Hematopoietic multipotent progenitor cell treated with erythropoietin and hydrocortisone succinate and interleukin-3 and kit ligand, for 4 days (in vitro differentiated cells): ENCODE measurements at places on chromosomes 5 and 9.

DNA sequence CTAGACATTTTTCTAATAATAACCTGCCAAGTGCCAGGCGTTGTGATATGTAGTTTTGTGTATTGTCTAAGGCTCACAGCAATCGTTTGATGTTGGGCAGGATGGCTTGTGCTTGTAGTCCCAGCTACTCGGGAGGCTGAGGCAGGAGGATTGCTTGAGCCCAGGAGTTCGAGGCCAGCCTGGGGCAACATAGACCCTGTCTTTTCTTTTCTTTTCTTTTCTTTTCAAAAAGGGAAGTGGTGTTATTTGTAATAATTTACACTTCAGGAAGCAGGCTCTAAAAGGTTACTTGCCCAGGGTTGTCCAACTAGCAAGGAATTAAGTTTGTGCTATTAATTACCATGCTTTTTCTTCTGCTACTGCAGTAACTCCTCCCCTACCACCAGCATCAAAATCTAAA lies 3.2 kb downstream of the ZNF131 start:
- peak; percentile 24 for DNase-seq

DNA sequence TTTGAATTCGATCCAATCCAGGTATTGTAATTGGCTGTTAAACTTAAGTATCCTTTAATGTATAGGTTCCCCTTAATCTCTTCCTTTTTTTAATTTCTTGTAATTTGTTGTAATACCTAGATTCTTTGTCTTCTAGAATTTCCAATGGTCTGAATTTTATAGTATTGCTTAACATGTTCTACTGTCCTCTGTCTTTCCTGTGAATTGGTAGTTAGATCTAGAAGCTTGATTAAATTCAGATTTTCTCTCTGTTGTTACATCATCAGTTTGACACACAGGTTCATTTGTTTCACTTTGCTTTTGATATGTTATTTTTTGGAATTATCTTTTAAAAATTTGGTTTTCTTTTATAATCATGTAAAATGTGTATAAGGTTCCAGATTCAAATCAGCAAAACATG lies 13.8 kb downstream of the ZCCHC7 start:
- peak; percentile 15 for DNase-seq

GRCh38 chr5:164336906-164337305 lies 831.5 kb downstream of the MAT2B start:
- DNase-seq, result no peak

GRCh38 chr9:111190347-111190746 lies 139.7 kb downstream of the OR2K2 start:
- no peak for DNase-seq

DNA sequence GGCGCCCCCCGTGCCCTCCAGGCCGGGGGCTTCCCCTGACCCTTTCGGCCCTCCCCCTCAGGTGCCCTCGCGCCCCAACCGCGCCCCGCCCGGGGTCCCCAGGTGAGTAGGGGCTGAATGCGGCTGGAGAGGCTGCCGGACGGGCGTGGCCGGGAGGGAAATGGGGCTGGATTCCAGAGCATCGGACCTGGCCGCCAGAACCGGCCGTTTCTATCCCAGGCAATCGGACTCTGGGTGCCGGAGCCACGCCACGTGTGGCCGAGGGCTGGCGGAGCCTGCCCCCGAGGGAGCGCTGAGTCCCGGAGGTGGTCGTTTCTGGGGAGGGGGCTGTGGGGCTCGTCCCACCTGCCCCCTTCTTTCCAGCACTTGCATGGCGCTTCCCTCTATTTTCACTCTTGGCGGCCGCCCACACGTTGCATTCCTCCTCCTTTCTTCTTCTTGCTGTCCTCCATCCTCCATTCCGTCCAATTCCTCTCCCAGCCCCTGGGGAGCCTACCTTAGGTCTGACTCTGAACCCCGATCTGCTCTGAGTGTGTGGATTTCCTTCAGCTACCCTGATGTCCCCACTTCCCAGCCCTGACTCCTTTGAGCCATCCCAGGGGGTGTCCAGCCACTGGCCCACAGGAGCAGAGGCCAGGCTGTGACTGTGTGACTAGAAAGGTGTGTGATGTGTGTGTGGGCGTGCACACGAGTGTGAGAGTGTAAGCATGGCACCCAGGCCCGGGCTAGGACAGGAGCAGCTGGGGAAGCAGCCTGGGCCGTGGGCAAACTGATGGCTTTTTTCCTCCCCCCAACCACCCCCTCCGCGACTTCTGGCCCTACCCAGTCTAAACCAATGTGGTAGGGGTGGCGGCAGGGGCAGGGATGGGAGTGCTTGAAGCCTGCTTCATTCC lies 24.7 kb downstream of the GOLGA2 start:
- DNase-seq, result no peak

DNA sequence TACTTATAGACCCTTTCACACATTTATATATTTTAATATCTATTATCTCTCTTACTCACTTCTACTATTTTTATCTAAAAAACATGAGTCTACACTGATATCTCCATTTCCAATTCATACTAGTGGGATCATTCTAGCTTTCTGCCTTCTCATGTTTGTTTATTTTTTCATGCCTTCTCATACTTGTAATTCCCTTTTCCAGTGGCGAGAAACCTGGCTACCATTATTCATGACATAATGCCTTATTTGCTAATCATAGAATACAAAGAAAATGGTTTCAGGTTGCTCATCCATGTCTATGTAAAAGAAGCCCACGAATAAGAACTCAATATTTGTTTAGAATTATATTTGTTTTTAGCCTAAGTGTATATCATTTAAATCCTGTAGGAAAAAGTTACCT lies 232.7 kb upstream of the ACTBL2 start:
- no peak for DNase-seq

DNA sequence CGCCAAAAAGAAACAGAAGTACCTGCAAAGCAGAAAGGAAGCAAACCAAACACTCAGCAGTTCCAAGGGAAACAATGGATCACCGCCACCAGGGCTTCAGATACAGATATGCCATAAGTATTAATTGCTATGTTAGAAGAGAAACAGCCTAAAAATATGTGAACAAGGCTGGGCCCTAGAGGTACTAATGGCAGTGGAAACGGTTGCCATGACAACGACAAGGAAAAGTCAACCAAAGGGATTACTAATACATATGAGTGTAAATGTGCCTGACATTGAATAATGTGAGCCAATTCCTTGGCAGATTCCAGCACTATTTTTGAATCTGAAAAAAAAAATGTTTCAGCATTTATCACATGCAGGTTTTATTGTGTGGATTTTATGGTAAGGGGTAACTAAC lies 75.0 kb downstream of the CAVIN4 start:
- DNase-seq, result no peak

DNA sequence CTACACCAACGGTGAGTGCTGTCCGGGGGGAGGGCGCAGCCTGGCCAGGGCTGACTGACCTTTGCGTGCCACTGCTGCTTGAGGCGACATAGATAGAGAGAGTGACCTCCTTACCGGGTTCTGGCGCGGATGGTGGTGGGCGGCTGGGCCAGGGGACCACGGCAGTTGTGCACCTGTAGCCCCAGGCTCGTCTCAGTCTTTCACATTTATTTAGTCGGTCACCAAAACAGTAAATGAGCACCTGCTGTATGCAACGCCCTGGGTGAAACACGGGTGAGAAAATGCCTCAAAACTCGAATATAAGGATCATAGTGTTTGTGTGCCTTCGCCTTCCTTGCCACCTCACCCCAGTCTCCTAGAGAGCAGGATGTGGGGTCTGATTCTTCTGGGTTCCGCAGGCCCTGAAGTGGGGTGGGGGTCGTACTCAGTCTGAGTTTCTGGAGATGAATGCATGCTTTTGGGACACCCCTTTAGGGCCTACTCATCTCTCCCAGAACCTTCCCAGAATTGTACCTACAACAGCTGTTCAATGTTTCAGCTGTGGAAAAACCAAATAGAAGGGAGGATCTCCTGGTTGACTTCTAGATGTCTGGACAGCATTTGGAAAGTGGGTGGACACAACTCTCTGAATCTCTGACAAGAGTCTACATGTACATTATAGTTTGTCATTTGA lies 714 bp downstream of the SEC24A start:
- DNase-seq, result peak; percentile 8

DNA sequence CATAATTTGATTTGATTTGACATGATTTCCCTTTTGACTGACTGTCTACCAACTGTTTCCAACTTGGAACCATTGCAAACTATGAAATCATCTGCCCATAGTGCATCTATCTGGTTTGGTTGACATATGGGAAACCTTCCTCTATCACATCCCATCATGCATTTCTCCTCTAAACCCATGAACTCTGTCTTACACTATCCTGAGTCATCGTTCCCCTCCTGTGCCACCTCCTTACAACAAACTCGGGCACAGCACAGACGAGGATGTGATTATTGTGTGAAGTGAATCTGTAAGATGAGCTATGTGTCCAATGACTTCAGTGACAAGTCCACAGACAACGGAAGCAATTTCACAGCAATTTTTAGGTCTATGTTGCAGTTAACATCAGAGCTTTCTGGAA lies 126.1 kb downstream of the NPR3 start:
- no peak for DNase-seq

DNA sequence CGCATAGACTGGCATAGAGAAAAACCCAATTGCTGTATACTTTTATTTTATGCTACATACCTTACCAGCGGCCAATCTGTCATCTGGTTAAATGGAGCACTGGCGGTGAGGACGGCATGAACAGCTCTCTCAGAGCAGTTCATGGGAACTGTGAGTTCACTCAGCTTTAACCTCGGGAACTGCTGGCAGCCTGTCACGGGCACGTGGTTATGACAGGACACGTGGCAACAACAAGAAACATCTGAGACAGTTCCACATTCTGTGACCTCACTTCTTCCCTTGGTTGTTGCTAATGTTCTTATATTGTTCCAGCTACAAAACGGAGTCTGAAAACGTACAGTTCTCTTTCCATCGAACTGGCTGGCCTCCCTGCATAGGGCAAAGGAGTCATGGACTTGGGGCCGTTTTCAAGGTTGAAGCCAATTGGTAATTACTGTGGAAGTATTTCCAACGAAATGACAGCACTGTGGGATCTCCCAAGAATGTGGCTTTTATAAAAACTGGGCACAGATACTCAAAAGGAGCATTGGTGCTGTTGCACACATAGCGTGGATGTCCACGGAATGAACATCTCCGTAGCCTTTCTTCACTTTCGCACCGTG lies 246.3 kb upstream of the DAP start:
- DNase-seq, result no peak

GRCh38 chr5:77302247-77302646 lies 91.8 kb downstream of the PDE8B start:
- DNase-seq, result no peak

GRCh38 chr5:106312360-106312759 lies 1358.4 kb downstream of the EFNA5 start:
- no peak for DNase-seq

GRCh38 chr9:33227008-33227398 lies 13.0 kb upstream of the SPINK4 start:
- peak; percentile 75 for DNase-seq

DNA sequence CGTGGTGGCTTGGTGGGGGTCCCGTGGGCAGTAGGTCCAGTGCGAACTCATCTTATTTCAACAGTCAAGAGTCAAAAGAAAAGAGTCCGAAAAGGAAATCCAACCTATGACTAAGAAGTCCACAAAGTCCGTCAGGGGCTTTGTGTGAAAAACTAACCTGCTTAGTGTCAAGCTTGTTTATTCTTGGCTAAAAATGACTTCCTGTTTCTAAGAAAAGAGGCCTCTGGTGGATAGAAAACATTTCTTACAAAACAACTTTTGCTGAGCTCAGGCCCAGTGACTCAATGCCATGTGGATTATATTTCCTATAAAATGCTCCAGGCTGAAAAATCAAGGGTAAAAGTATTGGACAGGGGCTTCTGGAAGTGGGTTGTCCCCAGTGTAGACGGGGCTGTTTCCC lies 105.9 kb downstream of the GADD45G start:
- peak; percentile 15 for DNase-seq

GRCh38 chr5:36919238-36919637 lies 42.7 kb downstream of the NIPBL start:
- DNase-seq, result no peak

GRCh38 chr9:85137696-85138095 lies 468.2 kb downstream of the NTRK2 start:
- DNase-seq, result no peak

- DNase-seq, result no peak
Measured at GRCh38 chr5:66680221-66680620, 84.0 kb downstream of the MAST4 start.

- DNase-seq, result no peak
Measured at GRCh38 chr9:68428481-68428880, 72.1 kb downstream of the PGM5 start.

DNA sequence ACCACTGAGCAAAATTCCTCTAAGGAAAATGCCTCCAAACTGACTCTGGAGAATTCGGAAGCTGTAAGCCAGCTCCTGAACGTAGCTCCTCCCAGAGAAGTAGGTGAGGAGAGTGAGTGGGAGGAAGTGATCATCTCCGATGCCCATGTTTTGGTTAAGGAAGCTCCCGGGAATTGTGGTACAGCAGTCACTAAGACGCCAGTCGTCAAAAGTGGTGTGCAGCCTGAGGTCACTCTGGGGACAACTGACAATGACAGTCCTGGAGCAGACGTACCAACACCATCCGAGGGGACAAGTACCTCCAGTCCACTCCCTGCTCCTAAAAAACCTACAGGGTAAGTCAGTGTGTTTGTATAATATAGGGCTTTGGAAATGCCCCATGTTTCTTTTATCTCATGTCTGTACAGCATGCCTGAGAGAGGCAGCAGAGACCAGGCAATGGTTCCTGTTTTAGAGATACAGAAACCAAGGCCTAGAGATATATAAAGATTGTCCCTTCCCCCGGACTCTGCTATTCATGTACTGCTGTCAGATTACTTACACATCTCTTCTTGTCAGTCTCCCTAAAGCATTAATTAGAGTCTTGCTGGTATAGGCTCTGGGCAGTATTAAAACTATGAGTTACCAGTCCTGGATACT lies 23.9 kb downstream of the HMGXB3 start:
- DNase-seq, result peak; percentile 84

- no peak for DNase-seq
Measured at GRCh38 chr5:55737793-55738192, at the start of gene DDX4. TSS of gene DDX4 (plus strand) at chr5:55738061. CDS start at chr5:55738964, 903 bp downstream.

DNA sequence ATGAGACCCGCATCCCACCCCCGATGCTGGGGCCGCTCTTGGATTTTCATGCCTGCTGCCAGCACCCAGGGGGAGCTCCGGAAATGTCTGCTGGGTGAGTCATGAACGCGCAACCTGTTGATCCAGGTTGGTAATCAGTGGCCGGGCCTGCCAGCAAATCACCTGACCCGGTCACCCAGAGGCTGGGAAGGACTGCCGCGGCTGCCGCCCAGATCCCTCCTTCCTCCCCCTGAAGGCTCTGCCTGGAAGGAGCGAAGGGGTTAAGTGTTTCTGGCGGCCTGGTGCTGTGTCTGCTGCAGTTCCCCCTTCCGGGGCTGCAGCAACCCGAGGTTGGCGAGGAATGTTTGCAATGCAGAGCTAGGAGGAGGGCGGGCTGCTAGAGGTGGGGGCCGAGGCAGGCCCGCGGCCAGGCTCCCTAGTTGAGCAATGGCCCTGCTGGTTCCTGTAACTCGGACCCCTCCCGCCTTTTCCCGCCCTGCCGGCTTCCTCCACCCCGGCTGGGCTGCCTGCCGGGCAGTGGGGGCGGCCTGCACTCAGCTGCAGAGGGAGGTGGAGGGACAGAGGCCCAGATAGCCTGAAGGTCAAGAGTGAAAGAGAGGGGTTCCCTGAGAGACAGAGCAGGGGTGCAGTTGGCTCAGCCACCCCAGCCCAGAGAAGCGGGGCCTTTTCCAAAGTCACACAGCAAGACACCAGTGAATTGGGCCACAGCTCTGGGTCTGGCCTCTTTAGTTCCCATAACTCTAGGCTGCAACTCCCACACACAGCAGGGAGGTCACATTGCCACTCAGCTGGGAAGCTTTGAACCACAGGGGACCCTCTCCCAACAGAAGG lies 156.3 kb upstream of the IER5L start:
- peak; percentile 86 for DNase-seq

GRCh38 chr9:82346040-82346439 lies 357.5 kb downstream of the SPATA31D1 start:
- DNase-seq, result no peak

GRCh38 chr9:35042081-35042604 lies 30.3 kb downstream of the VCP start:
- peak; percentile 39 for DNase-seq
